ENCODE measurements at places on chromosomes 7 and 10. TPM values are rescaled to one million over a fixed set of nuclear protein-coding genes. Genes with fewer than 3 reads are reported as not detected.
A peak's percentile ranks its signal among the peaks of the same experiment; 100 is the strongest.

- no peak overlapping the region for H3K27ac ChIP-seq
- H3K4me1 ChIP-seq: no peaks in the 10 kb centered on the region
- H3K4me3 ChIP-seq: no peak overlapping the region
- DNase-seq: no peak
- no peaks in the 10 kb centered on the region for H3K36me3 ChIP-seq
These were observed 136.0 kb upstream of the WNT16 start for GRCh38 chr7:121192834-121193233.

DNA sequence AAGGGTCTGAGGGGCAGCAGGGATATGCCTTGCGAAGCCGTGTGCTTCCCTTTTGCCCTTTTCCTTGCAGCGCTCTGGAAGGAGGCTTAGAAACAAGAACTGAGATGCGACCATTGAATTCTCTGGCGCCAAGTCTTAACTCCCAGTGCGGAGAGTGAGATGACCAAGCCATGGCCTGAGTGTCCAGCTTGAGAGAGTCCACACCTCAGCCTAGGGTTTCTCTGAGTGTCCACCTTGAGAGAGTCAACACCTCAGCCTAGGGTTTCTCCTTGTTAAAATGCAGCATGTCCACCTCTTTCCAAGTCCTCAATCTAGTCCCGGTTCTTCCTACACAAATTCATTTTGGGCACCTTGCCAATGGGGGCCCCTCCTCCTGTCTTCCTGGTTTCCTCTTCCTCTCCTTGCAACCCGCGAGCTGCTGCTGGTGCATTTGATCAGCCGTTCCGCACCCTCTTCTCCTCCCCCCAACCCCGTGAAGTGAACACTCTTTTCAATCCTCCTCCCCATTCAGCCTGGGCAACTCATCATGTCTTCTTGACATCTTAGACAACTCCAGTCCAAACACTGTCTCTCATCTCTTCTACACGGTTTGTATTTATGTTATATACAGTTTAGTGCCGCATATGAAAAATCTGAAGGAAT lies 178.2 kb upstream of the PITRM1 start:
- H3K27ac ChIP-seq: no peak overlapping the region
- no peaks in the 10 kb centered on the region for H3K27me3 ChIP-seq
- no peaks in the 10 kb centered on the region for H3K36me3 ChIP-seq

DNA sequence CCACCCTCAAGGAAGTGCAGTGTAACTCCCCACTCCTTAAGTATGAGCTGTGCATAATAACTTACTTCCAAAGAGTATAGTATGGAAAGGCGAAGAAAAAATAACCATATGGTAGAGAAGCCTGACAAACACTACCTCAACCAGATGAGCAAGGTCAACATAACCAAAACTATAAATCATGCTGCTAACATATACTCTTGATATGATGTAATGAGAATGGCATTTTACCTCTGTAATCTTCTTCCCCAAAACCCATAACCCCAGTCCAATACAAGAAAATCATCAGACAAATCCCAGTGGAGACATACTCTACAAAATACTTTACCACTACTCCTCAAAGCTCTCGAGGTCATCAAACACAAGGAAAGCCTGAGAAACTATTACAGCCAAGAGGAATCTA lies 15.8 kb downstream of the OSBPL3 start:
- H3K4me3 ChIP-seq: no peak overlapping the region
- H3K36me3 ChIP-seq: no peaks in the 10 kb centered on the region
- no peak overlapping the region for H3K27ac ChIP-seq
- no peaks in the 10 kb centered on the region for H3K27me3 ChIP-seq
- H3K4me1 ChIP-seq: peaks cover 6% of the 10 kb centered on the region

DNA sequence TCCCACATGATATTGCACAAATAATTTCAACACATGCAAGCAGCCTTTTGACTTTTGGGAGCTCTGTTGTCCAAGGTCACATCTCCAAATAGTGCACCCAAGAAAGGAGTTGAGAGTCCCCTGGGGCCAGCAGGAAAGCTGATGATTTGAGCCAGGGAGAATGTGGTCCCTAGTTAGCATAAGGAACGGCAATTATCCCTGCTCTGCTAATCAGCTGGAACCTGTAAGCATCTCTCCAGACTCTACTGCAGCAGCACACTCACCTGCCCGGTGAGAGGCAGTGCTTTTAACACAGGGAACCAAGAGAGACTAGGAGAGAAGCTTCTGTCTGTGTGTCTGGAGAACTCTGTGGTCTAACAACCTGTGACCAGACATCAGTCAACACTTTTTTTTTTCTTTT lies 17.0 kb downstream of the TRPV5 start:
- no peaks in the 10 kb centered on the region for H3K27me3 ChIP-seq
- peaks cover 9% of the 10 kb centered on the region for H3K4me1 ChIP-seq
- DNase-seq: no peak
- H3K27ac ChIP-seq: no peak overlapping the region
- H3K36me3 ChIP-seq: no peaks in the 10 kb centered on the region

TAF3 gene
- 3.3 TPM for total RNA-seq

- H3K36me3 ChIP-seq: no peaks in the 10 kb centered on the region
- no peak overlapping the region for H3K27ac ChIP-seq
- H3K27me3 ChIP-seq: no peaks in the 10 kb centered on the region
- H3K4me3 ChIP-seq: no peak overlapping the region
These were observed 41.5 kb downstream of the TPST1 start for GRCh38 chr7:66246554-66247171.

DNA sequence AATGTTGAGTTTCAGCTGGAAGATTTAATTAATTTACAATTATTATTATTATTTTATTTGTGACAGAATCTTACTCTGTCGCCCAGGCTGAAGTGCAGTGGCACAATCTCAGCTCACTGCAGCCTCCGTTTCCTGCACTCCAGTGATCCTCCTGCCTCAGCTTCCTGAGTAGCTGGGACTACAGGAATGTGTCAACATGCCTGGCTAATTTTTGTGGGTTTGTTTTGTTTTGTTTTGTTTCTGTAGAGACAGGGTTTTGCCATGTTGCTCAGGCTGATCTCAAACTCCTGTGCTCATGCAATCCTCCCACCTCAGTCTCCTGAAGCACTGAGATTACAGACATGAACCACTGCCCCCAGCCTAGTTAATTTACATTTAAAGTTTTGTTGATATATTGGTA lies 93.8 kb upstream of the MEOX2 start:
- H3K4me1 ChIP-seq: no peaks in the 10 kb centered on the region
- DNase-seq: no peak
- no peaks in the 10 kb centered on the region for H3K36me3 ChIP-seq
- H3K27me3 ChIP-seq: no peaks in the 10 kb centered on the region

DNA sequence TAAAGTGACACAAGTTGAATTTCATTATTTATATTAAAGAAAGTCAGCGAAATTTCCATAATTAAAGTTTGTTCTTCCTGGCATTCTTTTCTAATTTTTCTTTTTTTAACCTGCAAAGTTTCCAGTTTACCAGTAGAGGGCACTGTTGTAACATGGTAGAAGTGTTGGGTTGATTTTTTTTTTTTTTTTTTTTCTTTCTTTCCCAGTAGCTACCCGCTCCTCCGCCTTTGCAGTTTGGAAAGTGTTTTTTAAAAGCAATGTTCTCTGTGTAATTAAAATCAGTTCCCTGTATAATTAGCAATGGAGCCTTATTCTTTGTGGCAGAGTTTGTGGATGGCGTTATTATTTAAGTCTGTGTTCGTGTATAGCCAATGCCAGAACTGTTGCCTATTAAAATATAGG lies 53.7 kb downstream of the TAF3 start:
- H3K27me3 ChIP-seq: no peaks in the 10 kb centered on the region
- no peaks in the 10 kb centered on the region for H3K36me3 ChIP-seq
- H3K27ac ChIP-seq: no peak overlapping the region
- H3K4me3 ChIP-seq: peak overlapping the region; percentile 10

DNA sequence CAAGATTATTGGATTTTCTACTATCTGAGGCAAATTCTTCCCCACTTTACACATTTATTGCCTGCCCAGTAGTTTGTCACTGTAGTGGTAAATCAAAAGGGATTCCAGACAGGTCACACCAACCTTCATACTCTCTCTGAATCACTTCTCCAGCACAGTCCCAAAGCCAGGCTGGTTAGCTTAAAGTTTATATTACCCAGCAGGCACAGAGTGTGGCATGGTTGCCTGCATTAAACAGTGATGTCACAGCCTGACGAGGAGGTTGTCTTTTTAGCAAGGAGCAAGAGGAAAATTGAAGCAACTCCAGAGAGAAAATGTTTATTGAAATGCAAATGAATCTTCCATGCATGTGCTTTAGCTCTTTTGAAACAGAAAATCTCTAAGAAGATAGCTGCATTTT lies 375.5 kb upstream of the CELF2 start:
- no peaks in the 10 kb centered on the region for H3K4me1 ChIP-seq
- no peaks in the 10 kb centered on the region for H3K27me3 ChIP-seq
- no peak overlapping the region for H3K4me3 ChIP-seq
- H3K27ac ChIP-seq: no peak overlapping the region
- no peaks in the 10 kb centered on the region for H3K36me3 ChIP-seq
- no peak for DNase-seq

Data from hepatocyte (in vitro differentiated cells).